ENCODE measurements at places on chromosomes 6 and 20.

- DNase-seq = no peak
Measured at GRCh38 chr6:37303891-37304503, 46.1 kb upstream of the TMEM217 start.

- no peak for DNase-seq
Measured at GRCh38 chr6:131688286-131688685, 12.9 kb downstream of the OR2A4 start.

GRCh38 chr6:35021004-35021403 lies 120.1 kb downstream of the TCP11 start:
- DNase-seq = no peak

GRCh38 chr6:14499841-14500240 lies 382.3 kb downstream of the CD83 start:
- no peak for DNase-seq

DNA sequence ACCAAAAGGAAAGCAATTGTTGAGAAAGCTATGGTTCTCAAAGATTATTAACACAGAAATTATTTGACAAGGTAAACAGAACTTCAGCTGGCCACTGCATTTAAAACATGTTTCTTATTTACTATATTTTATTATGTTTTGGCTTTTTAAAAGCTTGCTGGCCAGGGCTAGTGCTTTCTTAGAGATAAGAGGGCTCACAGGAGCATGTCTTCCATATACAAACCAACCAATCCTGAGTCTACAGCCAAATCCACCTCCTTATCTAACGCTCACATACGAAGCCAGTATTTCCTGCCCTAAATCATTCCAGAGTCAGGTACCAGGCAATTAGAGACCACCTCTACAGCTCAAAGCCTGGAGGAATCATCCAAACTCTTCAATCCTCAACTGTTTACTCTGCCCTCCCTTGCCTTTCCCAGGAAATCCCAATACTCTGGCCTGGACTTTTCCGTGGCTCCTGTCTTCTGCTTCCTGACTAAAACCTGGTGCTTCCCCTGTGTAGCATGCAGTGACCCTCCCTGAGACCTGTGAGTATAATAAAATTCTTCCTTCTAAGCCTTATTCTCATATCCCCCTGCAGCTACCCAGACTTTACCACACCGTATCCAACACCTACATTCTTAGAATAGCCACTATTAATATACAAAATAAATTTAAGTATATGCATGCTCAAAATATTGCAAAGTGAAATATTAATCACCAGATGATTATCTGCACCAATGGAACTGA lies 33.2 kb downstream of the RANBP9 start:
- no peak for DNase-seq

GRCh38 chr20:4329232-4329631 lies 313.9 kb upstream of the RNF24 start:
- no peak for DNase-seq

DNA sequence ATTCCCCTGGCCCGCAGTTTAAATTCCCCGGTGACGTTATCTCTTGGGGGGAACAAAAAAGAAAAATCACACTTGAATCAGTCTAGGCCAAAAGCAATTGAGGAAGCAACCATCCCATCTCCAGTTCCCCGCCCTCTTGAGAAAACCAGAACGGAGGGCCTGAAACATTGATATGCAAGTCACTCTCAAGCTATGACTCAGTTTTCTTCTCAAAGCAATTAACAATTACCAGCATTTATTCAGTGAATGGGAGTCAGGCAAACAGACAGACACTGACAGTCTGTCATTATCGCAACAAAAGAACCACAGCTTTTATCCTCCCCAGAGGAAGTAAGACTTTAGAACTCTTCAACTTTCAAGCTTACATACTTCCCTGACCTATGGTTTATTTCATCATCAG lies 100.9 kb downstream of the OPRM1 start:
- no peak for DNase-seq

DNA sequence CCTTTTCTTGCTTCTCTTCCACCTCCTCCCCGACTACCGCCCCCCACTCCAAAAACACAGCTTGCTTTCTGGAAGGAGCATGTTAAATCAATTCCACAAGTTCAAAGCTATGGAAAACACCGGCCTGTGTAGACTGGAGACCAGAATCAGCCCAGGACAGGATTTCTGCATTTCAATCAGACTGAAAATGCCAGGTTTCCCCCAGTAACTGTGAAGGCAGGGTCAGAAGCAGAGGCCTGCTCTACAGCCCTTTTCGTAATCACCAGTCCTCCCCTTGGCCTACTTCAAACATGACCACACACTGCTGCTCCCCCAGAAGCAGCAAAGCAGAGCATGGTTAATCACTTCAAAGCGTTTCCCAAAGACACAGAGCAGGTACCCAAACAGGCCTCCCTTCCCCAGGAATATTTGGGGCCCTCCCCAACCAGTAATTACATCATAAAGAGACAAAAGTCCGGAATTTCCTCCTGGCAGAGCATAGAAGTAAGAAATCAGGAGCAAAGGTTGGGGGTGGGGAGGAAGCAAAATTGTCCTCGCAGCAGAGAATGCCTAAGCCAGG lies 38.4 kb downstream of the ZMYND8 start:
- DNase-seq = no peak

- no peak for DNase-seq
Measured at GRCh38 chr20:32574296-32575226, 10.6 kb downstream of the NOL4L start.

DNA sequence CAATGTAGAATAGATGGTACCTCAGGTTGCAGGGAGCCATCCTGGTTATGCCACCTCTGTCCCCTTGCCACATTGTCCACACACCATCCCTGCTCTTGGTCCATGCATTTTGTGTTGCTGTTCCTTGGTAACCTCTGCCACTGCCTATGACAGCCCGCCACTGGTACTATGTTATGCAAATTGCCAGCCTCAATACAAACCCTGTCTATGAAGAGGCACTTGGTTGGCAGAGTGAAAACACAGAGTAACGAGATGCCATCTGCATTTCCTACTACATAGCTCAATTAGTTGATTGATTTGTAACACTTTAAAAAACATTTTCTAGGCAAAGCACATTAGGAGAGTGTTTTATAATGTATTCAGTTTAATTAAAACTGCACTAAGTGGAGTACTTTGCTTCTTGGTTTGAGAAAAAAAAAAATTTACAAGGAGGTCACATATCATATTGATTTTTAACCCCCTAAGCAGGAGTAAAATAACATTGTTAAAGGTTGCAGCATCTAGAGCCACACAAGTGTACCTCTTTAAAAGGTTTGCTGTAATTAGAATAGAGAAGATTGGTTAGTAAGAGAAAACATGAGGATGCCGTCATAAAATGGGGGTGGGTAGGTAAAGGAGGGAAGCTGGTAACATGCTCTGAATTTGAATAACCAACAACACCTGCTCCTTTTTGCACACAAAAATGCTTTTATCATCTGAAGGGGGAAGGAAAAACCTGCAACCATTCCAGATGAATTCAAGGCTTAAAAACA lies 817.1 kb downstream of the KIF16B start:
- no peak for DNase-seq

- DNase-seq = no peak
Measured at GRCh38 chr20:51062065-51062464, 39.2 kb upstream of the KCNG1 start.

- no peak for DNase-seq
Measured at GRCh38 chr20:6040958-6041807, 12.7 kb downstream of the LRRN4 start.

- no peak for DNase-seq
Measured at GRCh38 chr6:144232176-144232831, 52.8 kb upstream of the UTRN start.

DNA sequence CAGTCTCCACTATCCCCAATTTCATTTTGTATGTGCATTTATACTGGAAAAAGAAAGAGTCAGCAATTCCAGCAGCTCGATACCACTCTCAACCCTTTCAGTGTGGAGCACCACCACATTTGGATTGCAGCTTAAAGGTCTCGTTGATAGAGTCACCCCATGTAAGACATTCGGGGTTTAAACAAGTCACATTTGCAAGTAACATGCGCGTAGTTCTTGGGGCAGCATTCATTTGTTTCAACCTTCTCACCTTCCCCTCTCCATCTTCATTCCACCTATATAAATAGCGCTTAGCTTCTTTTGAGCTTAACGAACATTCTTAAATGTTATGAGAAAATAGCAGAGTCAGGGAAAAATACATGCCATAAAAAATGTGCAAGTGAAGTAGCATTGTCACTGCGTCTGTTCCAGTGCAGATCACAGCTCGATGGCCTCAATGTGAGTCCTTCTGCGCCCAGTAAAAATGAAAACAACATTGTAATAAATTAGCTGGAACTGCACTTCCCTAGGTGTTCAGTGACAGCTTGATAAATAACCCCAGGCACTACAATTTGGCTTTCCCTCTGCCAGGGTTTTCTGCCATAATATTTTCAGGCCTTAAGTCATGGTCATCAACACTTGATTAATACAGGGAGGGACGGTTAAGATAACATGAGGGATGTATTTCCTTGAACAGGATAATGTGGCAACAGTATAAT lies 737.8 kb upstream of the NRSN1 start:
- no peak for DNase-seq

DNA sequence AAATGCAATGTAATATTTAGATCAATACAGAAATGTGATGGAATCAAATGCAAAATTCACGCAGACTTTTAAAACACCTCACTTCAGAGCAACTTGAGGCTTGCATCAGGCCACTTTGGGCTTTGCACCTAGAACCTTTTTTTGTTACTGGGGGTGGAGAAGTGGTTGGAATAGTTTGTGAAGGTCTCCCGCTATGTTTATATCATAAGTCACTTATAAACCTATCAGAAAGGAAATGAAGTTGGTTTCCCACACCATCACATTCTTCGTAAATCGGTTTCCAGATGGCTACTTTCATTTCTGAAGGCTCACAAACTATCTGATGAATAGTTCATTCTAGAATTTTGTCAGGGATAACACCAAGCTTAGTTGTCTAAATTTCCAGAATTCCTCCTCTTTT lies 74.8 kb downstream of the PKHD1 start:
- DNase-seq = no peak

DNA sequence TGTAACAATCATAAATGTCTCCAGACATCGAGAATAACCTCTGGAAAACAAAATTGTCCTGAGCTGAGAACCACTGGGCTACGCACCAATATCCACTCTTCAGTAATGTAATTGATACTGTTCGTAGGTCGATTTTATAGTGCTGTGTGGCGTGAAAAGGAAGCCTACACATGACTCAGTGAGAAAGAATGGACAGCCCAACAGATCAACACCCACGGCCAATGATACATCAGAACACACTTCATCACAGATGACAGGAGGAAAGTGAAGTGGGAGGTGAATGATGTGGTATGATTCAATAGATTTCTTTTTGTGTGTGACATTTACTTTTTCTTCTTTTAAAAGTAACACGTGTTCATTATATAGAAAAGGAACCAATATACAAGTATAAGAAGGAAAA lies 93.5 kb downstream of the RPS12 start:
- no peak for DNase-seq

DNA sequence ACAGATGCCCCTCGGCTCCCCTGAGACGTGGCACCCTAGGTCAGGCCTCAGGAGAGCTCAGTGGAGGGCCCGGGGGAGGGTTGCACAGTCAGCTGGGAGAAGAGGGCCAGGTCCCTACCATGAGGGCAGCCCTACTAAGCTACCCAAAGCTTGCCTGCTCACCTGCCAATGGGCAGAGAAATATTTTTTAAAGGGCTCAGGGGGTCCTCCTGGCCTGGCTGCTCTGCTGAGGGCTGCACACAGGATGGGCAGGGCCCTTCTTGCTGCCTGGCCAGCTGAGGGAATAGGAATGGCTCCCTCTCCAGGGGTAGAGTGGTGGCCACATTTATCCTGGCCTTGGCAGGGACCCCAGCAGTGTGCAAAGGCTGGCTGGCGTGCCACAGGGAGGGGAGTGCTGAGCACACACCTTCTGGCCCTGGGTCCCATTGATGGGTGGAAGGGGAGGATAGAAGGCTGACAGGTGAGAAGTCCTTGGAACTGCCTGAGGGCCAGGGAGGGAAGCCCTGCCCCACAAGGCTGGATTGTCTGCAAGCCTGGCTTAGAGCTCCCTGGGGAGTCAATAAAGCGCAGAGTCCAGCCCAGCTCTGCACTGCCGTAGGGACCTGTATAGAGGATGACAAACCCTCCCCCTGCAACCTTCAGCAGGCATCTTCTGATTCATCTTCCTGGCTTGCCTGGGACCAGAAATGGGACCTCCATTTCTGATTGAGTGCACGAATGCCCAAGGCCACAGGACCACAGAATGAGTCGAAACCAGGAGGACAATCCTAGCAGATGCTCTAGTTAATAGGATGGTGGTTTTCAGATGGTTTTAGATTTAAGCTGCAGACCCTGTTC lies 62.1 kb downstream of the NOL4L start:
- DNase-seq = no peak

DNA sequence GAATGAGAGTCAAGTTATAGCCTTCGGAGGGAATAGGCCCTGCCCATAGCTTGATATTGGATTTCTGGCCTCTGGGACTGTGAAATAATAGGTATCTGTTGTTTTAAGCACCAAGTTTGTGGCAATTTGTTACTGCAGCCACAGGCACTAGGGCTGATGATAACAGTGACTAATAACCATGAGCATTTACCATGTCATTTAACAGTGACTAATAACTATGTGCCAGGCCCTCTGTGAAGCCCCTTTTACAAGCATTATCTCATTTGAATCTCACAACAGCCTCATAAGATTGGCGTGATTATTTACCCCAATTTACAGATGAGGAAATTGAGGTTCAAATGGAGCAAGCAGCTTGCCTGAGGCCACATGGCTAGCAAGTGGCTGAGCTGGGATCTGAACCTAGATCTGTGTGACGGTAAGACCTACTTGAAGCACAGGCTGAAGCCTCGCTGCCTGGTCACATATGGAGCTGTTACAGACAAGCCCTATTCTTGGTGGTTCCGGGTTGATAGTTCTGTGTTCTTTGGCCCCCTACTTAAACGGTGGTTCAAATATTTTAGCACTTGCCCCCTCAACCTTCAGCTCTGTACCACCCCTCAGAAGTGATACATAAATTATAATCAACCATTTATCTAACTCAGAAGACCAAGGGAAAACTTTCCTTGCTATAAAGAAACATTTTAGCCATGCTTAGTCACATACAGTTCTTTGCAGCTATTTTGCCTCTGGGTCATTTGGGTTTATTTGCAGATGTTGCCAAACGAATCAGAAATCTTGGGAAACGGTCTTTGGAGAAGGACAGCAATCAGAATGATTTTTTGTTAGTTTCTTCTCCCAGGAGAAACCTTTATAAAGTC lies 98.3 kb downstream of the ELOVL5 start:
- DNase-seq = no peak

- no peak for DNase-seq
Measured at GRCh38 chr6:3876101-3876500, 26.9 kb downstream of the FAM50B start.

DNA sequence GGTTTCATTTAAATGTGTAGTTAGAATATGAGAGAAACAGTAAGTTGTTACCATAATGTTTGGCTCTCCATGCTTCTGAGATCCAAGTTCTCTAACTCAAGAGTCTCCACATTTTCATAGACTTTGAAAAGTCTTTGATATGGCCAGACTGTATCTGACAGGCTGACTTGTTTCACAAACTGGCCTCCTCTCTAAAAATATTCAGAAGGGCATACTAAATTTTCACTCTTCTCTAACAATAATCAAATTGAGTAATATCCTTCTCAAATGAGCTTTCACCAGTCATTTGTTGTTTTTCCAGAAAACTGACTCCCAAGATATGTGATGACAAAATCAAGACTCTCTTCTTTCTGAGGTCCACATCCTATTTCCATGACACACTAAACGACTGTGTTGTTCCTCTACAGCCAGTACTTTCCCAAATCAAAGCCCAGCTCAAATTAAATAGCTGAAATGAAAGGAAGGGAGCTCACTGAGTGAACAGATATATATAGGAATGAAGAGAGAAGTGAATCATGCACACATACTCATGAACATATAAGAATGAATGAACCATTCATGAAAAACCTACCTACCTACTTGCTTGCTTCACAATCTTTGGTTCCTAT lies 15.1 kb downstream of the HIVEP2 start:
- no peak for DNase-seq

- no peak for DNase-seq
Measured at GRCh38 chr20:63177785-63178445, 38.0 kb downstream of the YTHDF1 start.

Measured in T-helper 22 cell (primary cell).